ENCODE measurements at places on chromosomes 7 and 10.

DNA sequence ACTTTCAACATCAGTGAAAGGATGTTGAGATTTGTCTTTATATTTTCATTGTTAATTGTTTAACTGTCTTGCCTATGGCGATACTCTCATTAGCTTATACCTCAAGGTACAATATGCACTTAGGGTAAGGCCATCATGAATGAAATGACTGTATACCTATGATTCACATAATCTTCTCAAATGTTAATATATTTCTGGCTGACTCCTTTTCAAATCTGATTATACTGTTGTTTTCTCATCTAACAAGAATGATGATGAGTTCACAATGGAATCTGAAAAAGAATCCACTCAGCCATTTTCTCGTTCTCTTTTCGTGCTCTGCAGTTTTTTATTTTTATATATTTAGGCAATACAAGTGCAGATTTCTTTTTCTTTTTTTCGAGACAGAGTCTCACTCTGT, 159.1 kb downstream of the ARHGAP12 start:
- no peak for DNase-seq

DNA sequence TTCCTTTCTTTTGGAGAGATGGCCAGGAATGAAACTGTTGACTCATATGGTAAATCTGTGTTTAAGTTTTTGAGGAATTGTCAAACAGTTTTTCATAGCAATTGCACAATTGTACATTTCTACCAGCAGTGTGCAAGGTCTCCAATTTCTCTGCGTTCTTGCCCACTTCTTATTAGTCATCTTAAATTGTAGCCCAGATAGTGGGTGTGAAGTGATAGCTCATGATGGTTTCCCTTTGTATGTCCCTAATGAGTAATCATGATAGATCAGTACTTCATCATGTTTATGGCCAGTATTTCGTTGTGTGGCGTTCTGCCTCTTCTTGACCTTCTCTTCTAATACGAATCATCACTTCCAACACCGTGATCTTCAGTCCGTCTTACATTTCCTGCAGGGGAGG, 136.3 kb downstream of the DOCK1 start:
- DNase-seq, result no peak

GRCh38 chr10:122981066-122981464, 864 bp downstream of the PSTK start:
- DNase-seq, result no peak

- no peak for DNase-seq
These were observed 3.0 kb downstream of the RET start for GRCh38 chr10:43079856-43080255.

- no peak for DNase-seq
These were observed 607.2 kb upstream of the MGMT start for GRCh38 chr10:128859738-128860386.

DNA sequence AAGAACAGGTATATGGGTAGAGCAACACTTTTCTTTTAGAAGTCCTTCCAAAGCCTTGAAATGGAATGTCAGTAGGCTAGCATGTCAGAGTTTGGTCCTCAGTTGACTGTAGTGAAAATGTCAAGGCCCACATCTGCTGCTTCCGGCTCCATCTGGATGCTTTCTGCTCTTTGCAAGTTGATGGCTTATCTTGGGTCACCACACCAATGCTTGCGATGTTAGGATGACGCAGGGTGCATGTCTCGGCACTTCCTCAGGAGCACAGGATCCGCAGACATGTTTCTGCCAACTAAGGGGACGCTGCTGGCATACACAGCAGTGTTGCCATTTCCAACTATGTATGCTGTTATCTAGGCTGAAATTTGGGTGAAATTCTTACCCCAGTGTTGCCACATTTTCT, 14.0 kb upstream of the HBP1 start:
- DNase-seq, result no peak

- no peak for DNase-seq
These were observed 312.6 kb downstream of the WDR37 start for GRCh38 chr10:1368842-1369171.

DNA sequence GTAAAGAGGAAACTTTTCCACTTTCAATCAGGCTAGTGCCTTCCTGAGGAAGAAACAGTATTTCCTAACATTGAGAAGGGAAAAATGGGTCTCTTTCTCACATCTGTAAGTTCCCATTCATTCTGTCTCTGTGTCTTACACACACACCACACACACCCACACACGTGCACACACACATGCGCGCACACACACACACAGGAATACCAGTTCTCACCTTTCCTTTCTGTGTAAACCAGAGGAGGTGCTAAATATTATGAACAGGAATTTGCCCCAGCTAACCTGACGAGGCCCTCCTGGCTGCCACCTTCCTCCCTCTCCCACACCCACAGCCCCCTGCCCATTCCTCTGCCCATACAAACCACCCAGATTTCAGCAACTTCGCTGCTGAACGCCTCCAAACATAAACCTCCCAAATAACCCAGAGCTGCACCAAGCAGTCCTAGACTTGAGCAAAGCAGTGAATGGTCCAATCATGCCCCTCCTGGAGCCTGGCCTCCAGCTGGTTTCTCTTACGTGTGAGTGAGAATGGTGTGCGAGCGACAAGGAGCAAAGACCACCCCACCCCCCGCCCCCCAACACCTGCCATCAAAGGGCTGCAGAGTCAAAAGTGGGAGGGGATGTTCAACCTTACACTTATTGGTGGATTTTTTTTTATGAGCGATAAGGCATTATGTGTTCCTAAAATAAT, 190.5 kb downstream of the HECW1 start:
- no peak for DNase-seq

DNA sequence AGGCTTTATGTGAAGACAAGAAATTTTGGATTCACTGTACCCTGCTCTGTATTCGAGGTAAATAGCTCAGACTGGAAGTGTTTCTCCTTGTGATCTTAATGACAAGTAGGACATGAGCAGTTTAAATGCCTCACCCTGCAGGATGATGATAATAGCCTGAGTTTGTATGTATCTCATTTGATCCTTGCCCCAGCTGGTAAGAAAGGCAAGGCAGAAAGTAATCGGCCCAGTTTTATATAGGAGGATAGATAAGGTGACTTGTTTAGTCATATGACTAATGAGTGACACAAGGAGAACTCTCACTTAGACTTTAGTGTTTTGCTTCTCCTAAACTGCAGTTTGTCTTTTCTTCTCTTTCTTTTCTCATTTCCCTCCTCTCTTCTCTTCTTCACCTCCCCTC, 372.6 kb downstream of the PHF14 start:
- DNase-seq, result no peak

GRCh38 chr7:44067064-44067951, 1.9 kb upstream of the PGAM2 start:
- peak; percentile 61 for DNase-seq

- no peak for DNase-seq
These were observed 35.8 kb upstream of the ZC3HAV1L start for GRCh38 chr7:139071680-139072079.

GRCh38 chr10:127429601-127430312, 119.4 kb upstream of the NPS start:
- no peak for DNase-seq
